ENCODE measurements at places on chromosomes 11 and 22. TPM values are rescaled to one million over a fixed set of nuclear protein-coding genes. Genes with fewer than 3 reads are reported as not detected.

DNA sequence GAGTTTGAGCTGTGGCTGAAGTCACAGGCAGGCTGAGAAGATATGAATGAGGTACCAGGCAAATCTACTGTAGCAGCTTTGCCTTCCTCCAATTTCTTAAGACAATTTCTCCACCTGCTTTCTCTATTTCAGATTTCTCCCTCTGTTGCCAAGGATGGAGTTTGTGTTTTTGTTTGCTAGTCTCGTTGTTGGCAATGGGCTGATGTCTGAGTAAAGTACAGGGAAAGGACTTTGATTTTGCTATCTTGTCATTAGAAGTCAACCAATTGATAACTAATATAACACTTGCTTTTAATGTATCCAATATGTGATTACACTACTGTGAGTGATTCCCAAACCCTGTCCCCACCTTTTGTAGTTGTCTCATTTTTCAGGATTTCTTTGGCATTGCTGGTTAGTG lies 40.1 kb upstream of the RRAS2 start:
- no peaks in the 10 kb centered on the region for H3K27me3 ChIP-seq
- H3K4me3 ChIP-seq, result no peak overlapping the region

The SH3BP1 gene
- 14.2 TPM for total RNA-seq

GRCh38 chr11:121489823-121490222 lies 37.1 kb upstream of the SORL1-AS1 start:
- H3K36me3 ChIP-seq, result no peaks in the 10 kb centered on the region
- H3K27ac ChIP-seq, result no peak overlapping the region
- DNase-seq, result no peak
- H3K4me3 ChIP-seq, result no peak overlapping the region
- no peaks in the 10 kb centered on the region for H3K27me3 ChIP-seq

DNA sequence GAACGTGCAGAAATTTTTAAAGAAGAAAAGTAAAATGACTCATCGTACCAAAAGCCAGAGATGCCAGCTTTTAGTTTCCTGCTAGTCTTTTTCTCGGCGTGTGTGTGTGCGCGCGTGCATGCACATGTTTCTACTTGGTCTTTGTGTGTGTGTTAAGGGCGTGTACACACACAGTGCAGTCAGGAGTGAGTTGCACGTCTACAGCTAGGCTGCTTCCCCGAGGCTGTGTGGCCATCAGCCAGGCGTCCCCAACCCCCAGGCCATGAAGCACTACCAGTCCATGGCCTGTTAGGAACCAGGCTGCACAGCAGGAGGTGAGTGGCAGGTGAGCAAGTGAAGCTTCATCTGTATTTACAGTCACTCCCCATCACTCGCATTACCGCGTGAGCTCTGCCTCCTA lies 36.4 kb downstream of the KCNQ1 start:
- H3K27ac ChIP-seq, result no peak overlapping the region
- H3K4me3 ChIP-seq, result no peak overlapping the region
- H3K36me3 ChIP-seq, result no peaks in the 10 kb centered on the region
- no peaks in the 10 kb centered on the region for H3K27me3 ChIP-seq
- no peak for DNase-seq
- no peaks in the 10 kb centered on the region for H3K4me1 ChIP-seq

The PHLDB1 gene
- 206 TPM for total RNA-seq

GRCh38 chr11:66258473-66258893 lies 10.0 kb upstream of the RAB1B start:
- peaks cover 19% of the 10 kb centered on the region for H3K4me1 ChIP-seq
- H3K27me3 ChIP-seq, result no peaks in the 10 kb centered on the region
- peak overlapping the region; percentile 98 for H3K4me3 ChIP-seq
- peak overlapping the region; percentile 72 for H3K27ac ChIP-seq
- H3K36me3 ChIP-seq, result peaks cover 22% of the 10 kb centered on the region

The HMOX1 gene
- total RNA-seq, result 332 TPM

The RCN1 gene
- total RNA-seq, result 88.5 TPM

DNA sequence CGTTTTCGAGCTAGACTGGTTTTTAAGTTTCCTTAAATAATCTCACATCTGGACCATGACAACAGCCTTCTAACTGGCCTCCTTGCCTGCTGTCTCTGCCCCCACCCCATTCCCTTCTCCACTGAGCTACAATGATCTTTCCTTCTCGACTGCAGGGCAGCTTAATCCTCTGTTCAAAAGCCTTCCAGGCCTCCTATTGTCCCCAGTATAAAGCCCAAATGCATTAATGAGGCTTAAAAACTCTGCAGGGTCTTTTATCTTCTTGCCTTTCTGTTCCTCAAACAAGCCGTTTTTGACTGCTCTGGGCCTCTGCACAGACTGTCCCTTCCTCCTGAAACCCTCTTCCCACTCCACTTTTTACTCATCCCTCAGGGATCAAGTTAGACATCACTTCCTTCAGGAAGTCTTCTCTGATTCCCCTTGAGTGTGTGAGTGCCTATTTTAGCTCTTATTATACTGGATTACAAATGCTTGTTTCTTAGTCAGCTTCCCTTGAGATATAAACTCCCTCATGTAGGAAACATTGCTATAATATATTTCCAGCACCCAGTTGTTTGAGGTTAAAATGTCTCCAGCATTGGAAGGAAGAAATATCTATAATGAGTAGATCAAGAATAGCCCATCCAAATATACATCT lies 23.6 kb upstream of the PAMR1 start:
- H3K27me3 ChIP-seq, result no peaks in the 10 kb centered on the region
- DNase-seq, result no peak
- no peak overlapping the region for H3K4me3 ChIP-seq
- no peaks in the 10 kb centered on the region for H3K36me3 ChIP-seq
- H3K27ac ChIP-seq, result no peak overlapping the region

DNA sequence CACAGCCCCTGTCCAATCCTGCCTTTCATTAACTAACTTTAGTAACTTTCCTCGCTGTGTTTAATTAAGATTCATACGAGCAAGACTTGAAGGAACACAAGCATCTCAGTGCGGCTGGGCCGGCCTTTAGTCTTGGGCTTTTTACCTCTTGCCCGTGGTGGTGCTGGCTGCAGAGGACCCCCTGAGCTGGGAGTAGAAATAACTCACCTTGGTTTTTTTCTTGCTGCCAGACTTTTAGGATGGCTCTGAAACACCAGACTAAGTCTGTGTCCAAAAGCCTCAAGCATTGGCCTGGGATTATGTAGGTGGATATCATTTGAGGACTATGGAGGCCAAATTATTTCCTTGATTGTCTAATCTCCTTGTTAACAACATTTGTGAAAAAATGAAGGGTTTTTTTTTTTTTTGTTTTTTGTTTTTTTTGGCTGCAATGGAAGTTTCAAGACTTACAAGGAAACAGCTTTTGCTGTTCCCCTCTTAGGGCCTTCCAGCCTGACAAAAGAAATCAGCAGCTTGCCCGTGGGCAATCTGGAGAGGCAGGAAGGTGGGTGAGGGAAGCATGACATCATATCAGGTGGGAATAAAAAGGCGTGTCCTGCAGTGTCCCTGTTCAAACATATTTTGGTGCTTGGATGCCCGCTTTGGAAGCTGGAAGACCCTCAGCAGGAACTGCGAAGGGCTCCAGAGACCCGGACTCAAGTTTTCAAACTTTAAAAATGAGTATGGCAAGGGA lies 44.0 kb downstream of the SMIM38 start:
- H3K4me1 ChIP-seq, result peaks cover 4% of the 10 kb centered on the region
- no peaks in the 10 kb centered on the region for H3K36me3 ChIP-seq
- no peaks in the 10 kb centered on the region for H3K27me3 ChIP-seq
- no peak overlapping the region for H3K27ac ChIP-seq
- DNase-seq, result no peak
- no peak overlapping the region for H3K4me3 ChIP-seq

DNA sequence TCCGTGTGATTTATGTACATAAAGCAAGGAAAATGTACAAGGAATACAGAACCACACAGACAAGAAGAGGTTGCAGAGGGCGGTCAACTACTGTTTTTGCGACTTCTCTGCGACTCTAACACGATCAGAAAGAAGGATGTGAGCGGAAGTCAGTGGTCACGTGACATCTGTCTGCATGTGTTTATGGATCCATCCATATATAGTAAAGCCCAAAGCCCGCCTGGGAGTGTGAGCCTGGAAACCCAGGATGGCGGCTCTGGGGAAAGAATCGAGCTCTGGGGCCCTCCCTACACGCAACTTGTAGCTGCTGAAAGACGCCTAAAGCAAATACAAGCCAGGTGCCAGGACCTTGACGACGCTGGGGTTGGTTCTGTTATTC lies 8.8 kb downstream of the OSBPL5 start:
- H3K27me3 ChIP-seq, result no peaks in the 10 kb centered on the region
- H3K36me3 ChIP-seq, result no peaks in the 10 kb centered on the region
- H3K4me1 ChIP-seq, result peaks cover 46% of the 10 kb centered on the region
- peak overlapping the region; percentile 66 for H3K4me3 ChIP-seq

- H3K4me3 ChIP-seq, result no peak overlapping the region
- H3K27ac ChIP-seq, result no peak overlapping the region
- no peaks in the 10 kb centered on the region for H3K27me3 ChIP-seq
- no peak for DNase-seq
Observed at GRCh38 chr11:17333799-17334586, 17.6 kb upstream of the NCR3LG1 start.

DNA sequence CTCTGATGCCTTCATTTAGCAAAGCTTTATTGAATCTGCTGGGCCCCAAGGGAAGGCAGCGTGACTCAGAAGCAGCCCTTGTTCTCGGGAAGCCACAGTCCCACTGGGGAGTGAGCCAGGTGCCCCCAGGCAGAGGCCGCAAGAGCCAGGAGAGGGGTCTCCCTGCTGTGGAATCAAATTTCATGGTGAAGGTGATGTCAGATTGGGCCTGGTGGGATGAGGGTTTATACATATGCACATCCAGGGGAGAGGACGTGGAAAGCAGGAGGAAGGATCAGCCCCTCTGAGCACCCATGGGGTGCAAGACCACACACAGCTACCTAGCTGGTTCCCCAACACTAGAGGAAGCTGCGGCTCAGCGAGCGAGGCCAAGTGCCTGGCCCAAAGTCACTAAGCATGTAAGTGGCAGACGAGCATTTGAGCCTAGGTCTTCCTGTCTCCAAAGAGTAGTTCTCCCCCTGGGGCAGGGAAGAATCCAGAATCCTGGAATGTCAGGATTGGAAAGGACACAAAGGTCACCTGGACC lies 2.0 kb downstream of the SYNGR1 start:
- H3K4me1 ChIP-seq, result peaks cover 20% of the 10 kb centered on the region
- no peak overlapping the region for H3K27ac ChIP-seq
- H3K27me3 ChIP-seq, result no peaks in the 10 kb centered on the region
- no peaks in the 10 kb centered on the region for H3K36me3 ChIP-seq
- H3K4me3 ChIP-seq, result no peak overlapping the region

DNA sequence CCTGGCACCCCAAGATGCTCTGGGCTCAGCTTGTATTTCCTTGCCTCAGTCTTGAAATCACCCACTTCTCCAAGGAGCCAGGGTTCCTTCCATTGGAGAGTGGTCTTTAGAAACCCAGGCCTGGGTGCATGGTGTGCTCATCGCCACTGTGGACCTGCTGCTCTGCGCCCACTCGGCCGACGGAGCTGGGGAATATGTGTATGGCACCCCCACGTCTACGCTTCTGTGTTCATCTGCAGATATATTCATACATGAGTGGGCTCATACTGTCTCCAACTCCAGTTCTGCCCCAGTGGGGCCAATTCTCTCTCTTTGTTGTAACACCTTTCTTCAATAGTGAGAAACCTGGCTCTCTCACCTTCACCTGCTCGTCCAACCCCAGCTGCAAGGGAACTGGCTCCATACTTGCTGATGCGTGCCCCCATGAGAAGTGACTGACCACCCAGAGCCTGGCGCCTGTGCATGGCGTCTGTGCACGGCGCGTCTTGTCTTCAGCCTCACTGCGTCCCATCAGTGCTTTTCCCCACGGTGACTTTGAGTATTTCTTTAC lies 39.8 kb downstream of the KCNQ1 start:
- H3K4me3 ChIP-seq, result no peak overlapping the region
- H3K27me3 ChIP-seq, result no peaks in the 10 kb centered on the region
- H3K36me3 ChIP-seq, result no peaks in the 10 kb centered on the region
- H3K27ac ChIP-seq, result no peak overlapping the region
- DNase-seq, result no peak

The KCNQ1OT1 gene
- 2.3 TPM for total RNA-seq

The SPON1 gene
- 48.5 TPM for total RNA-seq

The CHCHD10 gene
- not detected for total RNA-seq

The THY1 gene
- 12.0 TPM for total RNA-seq

GRCh38 chr11:26842478-26843282 lies 120.8 kb upstream of the SLC5A12 start:
- H3K4me3 ChIP-seq, result peak overlapping the region; percentile 13
- peak overlapping the region; percentile 95 for H3K27ac ChIP-seq
- DNase-seq, result no peak
- no peaks in the 10 kb centered on the region for H3K27me3 ChIP-seq
- H3K36me3 ChIP-seq, result no peaks in the 10 kb centered on the region

DNA sequence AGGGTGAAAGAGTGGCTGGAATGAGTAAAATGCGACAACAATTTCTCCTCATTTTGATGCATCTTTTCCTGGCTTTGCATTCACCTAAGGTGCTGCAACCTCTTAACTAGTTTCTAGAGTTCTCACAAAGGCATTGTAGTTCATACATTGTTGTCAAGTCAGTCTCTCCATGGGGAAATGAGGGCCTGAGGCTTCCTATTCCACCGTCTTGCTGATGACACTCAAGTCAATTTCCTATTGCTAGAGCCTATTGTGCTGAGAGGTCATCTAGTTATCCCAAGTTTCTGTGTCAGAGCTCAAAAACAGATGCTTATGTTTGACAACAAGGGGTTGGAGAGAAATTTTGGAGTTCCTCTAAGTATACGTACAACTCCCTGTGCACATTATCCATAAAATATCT lies 11.6 kb upstream of the MS4A6A start:
- DNase-seq, result no peak
- H3K4me3 ChIP-seq, result no peak overlapping the region
- no peak overlapping the region for H3K27ac ChIP-seq
- H3K27me3 ChIP-seq, result no peaks in the 10 kb centered on the region
- no peaks in the 10 kb centered on the region for H3K4me1 ChIP-seq

Data from thoracic aorta (tissue), 2 donors.